ENCODE measurements at places on chromosomes 6 and 20. TPM values are rescaled to one million over a fixed set of nuclear protein-coding genes. Genes with fewer than 3 reads are reported as not detected.

- DNase-seq = no peak
Observed at GRCh38 chr6:19059102-19059501, 672.0 kb downstream of the RNF144B start.

DNA sequence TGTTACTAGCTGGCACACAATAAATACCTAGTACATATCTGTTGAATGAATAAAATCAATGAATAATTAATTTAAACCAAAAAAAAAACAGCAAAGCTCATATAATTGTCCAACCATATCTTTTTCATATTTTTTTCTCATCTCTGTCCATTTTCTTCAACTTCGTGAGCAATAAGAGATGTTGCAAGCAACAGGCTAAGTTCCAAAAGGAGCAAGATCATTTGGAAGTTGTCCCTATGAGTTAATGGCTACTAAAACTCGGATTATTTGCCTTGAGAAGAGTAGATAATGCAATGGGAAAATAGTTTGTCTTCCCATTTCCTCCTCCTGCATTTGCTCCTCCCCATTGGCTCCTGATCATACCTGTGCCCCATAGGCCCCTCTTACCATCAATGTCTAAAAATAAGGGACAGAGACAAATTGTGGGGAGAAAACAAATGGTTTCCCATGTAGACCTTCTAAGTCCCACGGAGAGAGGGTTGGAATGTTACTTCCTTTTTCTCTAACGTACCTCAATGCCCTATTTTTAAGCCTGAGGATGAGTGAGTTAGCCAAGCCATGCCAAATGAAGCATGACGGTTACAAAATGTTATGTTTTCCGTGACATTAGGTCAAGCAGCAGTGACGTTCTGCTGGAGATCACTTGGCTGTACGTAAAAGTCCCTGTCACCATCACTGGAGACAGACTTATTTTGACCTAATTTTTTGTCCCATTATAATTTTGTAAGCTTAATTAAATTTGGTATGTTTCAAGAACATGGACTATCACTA, 217.3 kb upstream of the PREP start:
- DNase-seq = no peak

DNA sequence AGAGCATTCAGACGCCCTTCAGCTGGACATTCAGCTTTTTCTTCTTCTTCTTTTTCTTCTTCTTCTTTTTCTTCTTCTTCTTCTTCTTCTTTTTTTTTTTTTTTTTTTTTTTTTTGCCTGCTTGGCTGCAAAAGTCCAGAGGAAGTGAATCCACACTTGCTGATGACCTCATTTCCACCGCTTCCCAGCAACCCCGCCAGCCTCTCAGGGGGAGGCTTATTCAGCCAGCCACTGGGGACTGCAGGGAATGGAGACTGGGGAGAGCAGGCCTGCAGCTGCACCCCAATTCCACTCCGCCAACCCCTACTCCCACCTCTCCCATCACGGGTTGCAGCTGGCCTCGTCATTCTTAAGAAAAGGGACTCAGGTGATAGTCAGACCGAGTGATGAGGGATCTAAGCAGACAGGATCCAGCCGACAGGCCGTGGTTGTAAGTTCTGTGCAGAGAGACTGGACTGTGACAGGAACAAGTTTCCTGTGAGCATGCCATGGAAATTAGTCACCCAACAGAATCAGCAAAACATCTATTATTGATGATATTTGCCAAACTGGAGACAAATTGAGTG, 59.0 kb upstream of the QKI start:
- peak; percentile 11 for DNase-seq

Gene TTI1
- 54.0 TPM for total RNA-seq

Gene MMP24
- 5.8 TPM for total RNA-seq

GRCh38 chr6:16765235-16765634, 4.0 kb upstream of the ATXN1 start:
- no peak for DNase-seq

Gene DLL1
- total RNA-seq = 0.14 TPM

DNA sequence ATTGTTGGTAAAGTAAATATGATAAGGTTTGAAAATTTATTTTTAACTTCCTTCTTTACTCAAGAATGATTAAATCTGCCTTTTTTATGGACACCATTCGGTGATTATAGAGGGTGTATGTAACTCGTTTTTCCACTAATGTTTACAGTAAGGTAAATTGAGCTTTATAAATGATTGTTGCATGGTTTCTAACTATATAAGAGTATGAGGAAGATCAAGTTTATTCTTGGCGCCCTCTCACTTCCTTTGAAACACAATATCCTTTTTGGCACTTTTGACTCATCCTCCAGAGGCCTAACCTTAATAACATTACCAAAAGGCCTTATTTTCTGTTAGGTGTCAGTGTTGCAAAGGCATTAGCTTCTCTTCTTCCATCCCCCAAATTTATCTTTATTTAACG, 41.8 kb upstream of the MTRF1L start:
- no peak for DNase-seq

DNA sequence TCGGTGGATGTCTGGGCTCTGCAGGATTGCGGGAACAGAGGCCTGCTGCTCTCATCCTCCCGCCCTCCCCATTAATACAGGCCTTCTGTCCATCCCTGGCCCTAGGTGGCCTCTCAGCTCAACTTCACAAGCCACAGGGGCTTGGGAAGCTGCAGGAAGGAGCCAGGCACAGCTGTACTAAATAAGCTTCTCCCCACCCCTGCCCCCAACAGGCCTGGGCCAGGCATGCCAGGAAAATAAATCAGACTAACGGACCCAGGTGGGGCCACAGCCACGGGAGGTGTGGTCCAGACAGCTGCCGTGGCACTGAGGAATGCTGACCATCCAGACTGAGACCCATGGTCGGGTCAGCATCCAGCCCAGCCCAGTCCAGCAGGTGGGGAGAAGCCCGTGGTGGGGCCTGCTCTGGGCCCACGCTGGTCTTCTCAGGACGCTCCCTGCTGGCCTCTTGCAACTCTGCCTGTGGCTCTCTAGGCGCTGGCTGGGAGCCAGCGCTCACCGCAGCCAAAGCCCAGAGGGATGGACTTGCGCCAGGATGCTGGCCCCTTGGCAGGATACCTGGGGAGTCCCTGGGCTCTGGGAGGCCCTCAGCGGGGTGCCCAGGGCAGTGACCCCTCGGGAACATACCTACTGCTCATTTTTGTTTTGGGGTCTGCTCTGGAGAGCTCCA, 8.6 kb upstream of the YTHDF1 start:
- peak; percentile 82 for DNase-seq

Gene FOXA2
- 1.1 TPM for total RNA-seq

Gene DYNLT2
- 2.7 TPM for total RNA-seq

- no peak for DNase-seq
Observed at GRCh38 chr6:14269436-14269835, 151.9 kb downstream of the CD83 start.

DNA sequence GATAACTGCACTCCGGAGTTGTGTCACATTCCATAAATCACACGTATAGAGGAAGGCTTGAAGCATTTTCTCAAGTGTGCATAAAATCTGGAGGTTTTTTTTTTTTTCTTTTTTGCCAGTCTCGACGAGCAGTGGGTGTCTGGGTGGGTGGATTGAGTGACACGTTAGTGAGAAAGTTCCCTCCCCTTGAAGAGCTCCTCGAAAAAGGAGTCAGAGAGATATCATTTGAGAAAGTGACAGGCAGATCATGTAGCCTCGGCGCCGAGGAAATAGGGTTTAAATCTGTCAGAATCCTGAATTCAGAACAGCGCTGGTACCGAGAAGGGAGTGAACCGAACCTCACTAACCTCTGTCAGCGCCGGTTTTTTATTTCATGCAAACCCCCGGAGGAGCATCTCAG, 269.5 kb upstream of the ARID1B start:
- no peak for DNase-seq

DNA sequence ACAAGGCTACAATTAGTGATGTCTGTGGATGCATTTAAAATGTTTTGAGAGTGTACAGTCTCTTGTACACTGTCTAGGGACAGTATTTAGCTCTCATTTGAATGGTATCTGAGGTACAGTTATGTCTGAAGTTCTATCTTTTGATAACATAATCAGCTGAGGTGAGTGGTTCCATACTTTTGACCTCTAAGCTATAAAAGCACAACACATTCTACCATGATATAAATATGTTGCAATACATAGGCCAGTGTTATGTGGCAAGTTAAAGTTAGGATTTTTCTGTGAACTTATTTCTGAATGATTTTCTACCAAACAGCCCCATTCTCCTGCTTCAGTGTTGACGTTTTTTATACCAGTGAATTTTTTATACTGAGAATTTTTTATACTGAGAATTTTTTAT, 77.6 kb downstream of the AKAP7 start:
- DNase-seq = no peak

Gene SOBP
- total RNA-seq = 1.6 TPM

Measured in Calu3 (cell line).